Activated CD4-positive, alpha-beta T cell treated with anti-CD3 and anti-CD28 coated beads for 48 hours (primary cell): ENCODE measurements at places on chromosomes 13 and 19.

DNA sequence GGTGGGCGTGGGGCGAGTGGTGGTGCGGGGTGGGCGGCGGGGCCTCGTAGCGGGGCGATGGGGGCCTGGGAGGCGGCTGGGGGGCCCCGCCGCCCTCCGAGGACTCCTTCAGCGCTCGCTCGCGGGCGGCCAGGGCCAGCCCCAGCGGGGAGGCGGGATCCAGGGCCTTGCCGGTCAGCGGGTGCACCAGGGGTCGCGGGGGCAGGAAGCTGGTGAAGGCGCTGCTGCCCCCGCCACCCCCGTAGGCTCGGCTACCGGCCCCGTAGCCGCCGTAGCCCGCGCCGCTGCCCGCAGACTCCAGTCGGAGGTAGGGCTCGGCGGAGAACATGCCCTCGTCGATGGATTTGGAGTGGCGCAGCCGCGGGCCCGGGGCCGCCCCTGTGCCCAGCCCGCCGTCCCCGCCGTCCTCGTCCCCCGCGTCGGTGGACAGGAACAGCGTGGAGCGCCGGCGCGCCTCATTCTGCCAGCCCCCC lies 18.6 kb downstream of the C19orf81 start:
- no peak for DNase-seq

DNA sequence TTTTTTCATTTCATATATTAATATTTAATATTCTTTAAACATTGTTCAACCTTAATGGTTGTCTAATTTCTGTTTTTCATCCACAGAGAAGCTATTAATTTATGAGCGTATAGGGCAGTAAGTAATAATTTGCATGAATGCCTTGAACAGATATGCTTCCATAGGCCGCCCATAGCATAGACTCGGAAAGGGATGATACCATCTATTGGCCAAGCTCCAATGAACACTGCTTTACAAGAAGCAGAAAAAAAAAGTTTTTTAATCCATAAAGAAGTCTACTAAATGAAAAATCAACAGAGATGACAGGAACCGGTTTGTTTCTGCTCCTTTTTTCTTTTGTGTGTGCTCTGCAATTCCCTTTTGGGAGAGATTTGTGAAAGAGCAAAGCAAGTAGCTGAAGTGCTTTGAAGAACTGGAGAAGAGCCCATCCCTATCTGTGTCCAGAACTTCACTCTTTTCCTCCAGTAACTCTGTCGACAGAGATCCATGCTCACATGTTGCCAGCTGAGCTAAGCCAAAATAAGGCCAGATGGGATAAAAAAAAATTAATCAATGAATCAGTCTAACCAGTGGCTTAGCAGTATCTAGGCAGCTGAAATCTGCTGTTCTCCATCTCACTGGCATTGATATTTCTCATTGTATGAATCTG lies 215.9 kb upstream of the SOX21 start:
- no peak for DNase-seq

GRCh38 chr13:41356786-41357185 lies 45.7 kb downstream of the NAA16 start:
- peak; percentile 32 for DNase-seq

DNA sequence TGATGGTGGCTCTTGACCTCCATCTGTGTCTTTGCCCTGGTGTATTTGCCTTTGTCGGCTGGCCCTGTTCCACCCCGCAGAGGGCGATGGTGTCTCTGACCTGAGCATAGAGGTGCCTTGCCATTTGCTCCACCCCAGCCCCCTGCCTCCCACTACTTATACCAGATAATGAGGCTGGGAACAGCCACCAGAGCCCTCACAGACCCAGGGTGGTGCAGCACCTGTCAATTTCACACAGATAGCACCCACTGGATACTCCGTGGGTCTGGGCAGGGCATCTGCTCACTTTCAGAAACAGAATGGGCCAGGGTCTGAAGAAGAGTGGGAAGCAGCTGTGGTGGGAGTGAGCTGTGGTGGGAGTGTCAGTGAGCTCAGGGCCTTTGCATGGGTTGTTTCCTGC lies 4.1 kb downstream of the ZNF536 start:
- DNase-seq, result no peak
